ENCODE measurements at places on chromosomes 6 and 20. TPM values are rescaled to one million over a fixed set of nuclear protein-coding genes. Genes with fewer than 3 reads are reported as not detected.

GRCh38 chr6:45677381-45678284, 299.9 kb upstream of the SUPT3H start:
- DNase-seq: peak; percentile 62

DNA sequence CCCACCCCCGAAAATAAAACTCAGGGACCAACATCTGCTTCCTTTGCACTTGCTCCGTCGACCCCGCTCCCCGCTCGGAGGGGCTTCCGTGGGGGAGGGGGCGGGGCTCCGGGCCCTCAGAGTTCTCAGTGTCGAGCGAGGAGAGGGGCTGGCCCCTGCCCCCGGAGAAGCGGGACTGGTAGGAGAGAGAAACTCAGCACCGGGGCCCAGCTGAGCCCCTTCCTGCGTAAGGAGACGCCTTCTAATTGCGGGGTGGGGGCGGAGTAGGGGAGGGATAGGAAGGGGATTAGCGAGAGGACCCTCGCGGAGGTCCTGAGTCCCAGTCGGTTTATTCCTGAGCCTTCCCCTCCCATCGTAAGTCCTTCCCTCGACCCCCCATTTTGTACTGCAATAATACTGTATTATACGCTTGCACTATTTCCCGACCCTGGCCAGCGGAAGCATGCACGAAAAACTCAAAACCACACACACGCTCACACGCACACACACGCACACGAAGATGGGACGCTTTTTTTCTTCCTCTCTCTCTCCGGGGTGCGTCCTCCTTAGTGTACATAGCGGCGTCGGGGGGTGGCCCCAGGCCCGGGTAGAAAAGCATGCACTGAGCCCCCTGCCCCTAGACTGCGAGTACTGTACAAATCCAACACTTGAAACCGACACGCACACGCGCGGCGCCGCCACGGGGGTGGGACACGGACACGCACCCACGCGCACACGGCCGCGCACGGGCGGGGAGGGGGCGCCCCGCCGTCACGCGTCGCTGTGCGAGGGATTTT, 22.1 kb upstream of the SLC22A7 start:
- no peak for DNase-seq

DNA sequence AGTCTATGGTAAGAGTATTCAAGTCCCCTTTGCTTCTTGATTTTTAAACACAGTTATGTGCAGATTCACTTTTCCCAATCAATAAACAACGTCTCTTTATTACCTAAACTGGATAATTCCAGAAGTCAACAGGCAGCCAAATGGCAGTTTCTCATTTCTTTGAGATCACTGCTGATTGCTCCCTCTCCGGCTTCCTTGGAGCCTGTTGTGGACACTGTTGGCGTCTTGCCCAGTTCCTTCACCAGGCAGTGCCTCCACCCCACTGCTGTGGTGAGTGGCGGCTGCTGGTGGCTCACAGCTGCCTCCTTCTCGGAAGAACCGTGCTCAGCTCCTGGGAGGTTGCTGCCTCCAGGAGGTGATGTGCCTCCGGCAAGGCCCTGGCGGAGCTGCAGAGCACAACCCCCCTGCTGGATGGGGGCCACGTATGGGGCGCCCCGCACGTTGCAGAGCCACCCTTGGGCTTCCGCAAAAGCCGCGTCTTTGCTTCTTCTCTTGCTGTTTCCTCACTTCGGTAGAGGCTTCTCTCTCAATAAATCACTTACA, 105.1 kb upstream of the CNKSR3 start:
- DNase-seq: no peak

DNA sequence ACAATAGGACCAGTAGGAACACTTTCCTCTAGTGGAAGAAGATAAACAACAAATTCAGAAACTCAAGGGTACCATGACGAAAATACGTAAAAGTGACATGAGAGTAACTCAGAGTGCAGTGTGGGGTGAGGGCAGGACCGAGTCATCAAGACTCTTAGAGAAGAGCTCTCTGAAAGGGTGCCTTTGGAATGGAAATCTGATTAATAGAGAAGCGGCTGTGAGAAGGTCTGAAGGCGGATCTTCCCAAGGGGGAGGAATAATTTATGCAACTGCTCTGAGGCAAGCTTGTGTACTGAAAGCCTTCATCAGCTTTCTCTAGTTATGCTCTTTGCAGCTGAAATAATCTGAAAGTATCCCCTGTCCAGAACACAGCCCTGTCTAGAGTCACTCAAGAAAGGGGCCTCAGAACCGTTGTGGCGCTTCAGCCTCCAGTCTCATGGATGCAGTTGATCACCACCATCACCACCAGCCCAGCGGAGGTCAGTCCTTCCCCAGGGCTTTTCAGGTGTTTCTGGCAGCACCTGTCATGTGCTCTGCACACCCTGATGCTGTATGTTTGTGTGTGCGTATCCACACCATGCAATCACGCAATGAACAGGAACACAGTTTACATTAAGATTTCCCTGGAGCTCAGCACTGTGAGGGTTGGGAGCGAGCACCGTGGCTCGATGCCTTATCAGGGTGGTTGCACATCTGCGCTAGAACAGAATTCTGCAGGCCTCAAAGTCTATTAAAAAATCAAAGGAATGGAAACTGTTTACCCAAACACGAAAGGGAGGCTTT, 396.5 kb downstream of the SMOC2 start:
- DNase-seq: no peak

GRCh38 chr6:38531134-38531533, 108.6 kb downstream of the BTBD9 start:
- DNase-seq: no peak

- no peak for DNase-seq
Measured at GRCh38 chr20:9974324-9974723, 60.5 kb upstream of the ANKEF1 start.

DNA sequence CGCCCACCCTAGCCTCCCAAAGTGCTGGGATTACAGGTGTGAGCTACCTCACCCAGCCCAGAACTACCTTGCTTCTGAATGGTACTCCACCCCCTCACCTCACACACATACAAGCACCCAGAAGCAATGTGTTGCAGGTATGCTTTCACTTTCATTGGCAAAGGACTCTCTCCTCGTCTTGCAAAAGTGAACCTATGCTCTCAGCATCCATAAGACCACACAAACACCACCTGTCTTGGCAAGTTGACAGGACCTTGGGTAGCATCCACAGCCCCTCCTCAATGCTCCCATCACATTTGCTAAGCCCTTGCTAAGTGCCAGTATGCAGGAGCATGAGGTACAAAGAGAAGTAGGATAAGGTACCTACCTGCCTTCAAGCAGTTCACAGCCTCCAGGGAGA, 3.7 kb downstream of the KIF13A start:
- no peak for DNase-seq

DNA sequence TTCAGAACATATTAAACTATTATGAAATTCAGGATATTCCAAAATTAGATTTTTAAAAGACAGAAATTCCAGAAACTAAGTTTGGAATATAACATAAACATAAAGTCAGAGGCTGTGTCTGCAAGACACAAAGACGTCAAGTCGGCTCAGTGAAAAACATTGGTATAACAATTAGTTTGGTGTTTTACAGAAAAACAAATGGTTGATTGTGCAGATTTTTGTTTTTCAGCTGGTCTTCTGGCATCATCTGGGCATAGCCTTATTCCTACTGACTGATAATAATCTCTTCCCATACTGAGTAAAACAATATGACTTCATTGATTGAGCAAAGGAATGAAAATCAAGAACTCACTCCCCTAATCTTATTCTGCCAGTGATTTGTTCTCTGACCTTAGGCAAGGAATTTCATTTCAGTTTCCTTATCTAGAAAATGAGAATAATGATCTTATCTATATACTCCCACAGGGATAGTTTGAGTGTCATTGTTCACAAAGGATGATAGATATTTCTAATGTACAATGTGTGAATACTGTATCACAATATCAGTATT, 84.3 kb downstream of the FRK start:
- no peak for DNase-seq

- DNase-seq: no peak
Measured at GRCh38 chr20:48558906-48559305, 268.9 kb downstream of the PREX1 start.

GRCh38 chr6:396126-396520, 4.6 kb downstream of the IRF4 start:
- no peak for DNase-seq

DNA sequence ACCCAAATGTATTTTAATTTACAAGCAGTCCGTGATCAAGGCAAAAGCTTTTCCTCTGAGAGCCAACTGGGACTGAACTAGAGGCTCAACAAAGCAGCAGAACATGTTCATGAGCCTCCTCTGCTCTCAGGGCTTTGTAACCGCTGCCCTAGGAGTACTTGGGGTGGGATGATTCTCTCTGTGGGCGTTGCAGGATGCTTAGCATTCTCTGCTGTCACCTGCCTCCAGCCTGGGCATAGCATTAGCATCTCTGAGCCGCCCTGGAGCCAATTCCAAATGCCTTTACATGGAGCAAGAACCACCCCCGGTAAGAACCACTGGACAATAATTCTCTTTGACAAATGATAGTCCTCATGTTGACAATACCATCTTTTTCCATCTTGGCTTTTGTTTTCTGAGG, 237.6 kb upstream of the CDH4 start:
- DNase-seq: no peak

- DNase-seq: no peak
Measured at GRCh38 chr20:63380346-63380870, 19.3 kb upstream of the CHRNA4 start.

DNA sequence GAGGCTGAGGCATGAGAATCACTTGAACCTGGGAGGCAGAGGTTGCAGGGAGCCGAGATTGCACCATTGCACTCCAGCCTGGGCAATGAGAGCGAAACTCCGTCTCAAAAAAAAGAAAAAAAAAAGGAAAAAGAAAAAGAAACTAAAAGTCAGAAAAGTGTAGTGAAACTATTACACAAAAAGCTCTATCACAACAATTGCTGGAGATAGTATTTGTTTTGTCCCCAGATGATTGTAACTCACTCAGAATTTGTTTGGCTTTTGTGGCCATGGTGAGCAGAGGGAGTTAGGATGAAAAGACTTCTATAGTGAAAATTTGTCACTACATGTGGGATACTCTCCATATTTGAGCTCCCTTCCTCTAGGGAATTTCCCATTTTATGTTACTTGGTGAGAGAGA, 5.2 kb upstream of the GOPC start:
- DNase-seq: no peak

- DNase-seq: no peak
Measured at GRCh38 chr6:55668591-55668990, 89.6 kb upstream of the HMGCLL1 start.

- no peak for DNase-seq
Measured at GRCh38 chr6:143952947-143953701, 54.9 kb downstream of the PLAGL1 start.

- DNase-seq: no peak
Measured at GRCh38 chr20:19104186-19104585, 108.3 kb upstream of the SLC24A3 start.

Gene ADAM33
- polyA plus RNA-seq: 9.9 TPM

Gene PKHD1
- polyA plus RNA-seq: 23.9 TPM

Gene CRISP3
- polyA plus RNA-seq: 0.08 TPM

Gene CUL9
- 35.3 TPM for polyA plus RNA-seq

Gene COL12A1
- 82.7 TPM for polyA plus RNA-seq

Gene PI16
- polyA plus RNA-seq: 1.8 TPM

Gene WFDC12
- 0.06 TPM for polyA plus RNA-seq

Gene OPRM1
- polyA plus RNA-seq: not detected

Gene EPPIN
- polyA plus RNA-seq: 0.17 TPM

Gene TFEB
- 11.7 TPM for polyA plus RNA-seq

Gene TMEM217
- 1.7 TPM for polyA plus RNA-seq

Data from right renal pelvis (tissue), 4 donors.